Body of pancreas (tissue), 4 donors: ENCODE measurements at places on chromosomes 5 and 9.

DNA sequence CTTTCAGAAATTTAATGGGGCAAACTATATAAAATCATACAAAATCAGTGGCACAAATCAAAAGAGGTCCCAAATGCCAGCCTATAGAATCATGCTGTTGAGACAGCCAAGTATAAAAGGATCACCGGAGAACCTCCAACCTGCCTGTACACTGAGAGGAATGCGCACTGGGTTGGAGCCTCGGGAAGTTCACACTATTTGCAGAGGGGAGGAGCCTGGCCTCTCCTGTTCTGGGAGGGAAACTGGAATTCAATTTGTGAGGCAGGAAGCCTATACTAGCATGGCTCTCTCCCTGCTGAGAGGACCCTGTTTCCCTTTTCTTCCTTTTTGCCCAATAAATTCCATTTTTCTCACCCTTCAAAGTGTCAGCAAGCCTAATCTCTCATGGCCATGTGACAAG is 406.0 kb downstream of the HINT1 start:
- DNase-seq, result no peak

GRCh38 chr9:81622471-81623255 is 66.7 kb downstream of the TLE1 start:
- DNase-seq, result no peak

- DNase-seq, result no peak
Measured at GRCh38 chr5:134007581-134008265, 2.9 kb upstream of the VDAC1 start.

GRCh38 chr9:131630205-131630831 is 85.0 kb downstream of the PRRT1B start:
- peak; percentile 55 for DNase-seq

DNA sequence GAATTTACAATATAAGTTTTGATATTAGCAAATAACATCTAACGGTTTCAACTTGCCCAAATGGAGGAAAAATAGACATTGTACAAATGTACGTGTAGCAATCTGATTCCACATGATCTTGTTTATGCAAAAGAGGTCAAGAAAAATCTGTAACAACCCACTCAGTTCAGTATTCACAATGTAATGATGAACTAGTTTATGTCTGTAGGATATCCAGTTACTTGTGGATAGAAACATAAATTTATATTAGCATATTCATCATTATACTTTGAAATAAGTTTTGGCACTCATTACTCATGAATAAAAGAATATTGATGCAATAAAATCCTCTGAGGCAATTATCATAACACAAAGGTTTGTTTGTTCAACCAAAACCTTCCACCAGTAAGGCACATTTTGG is 28.1 kb downstream of the PLK2 start:
- no peak for DNase-seq

DNA sequence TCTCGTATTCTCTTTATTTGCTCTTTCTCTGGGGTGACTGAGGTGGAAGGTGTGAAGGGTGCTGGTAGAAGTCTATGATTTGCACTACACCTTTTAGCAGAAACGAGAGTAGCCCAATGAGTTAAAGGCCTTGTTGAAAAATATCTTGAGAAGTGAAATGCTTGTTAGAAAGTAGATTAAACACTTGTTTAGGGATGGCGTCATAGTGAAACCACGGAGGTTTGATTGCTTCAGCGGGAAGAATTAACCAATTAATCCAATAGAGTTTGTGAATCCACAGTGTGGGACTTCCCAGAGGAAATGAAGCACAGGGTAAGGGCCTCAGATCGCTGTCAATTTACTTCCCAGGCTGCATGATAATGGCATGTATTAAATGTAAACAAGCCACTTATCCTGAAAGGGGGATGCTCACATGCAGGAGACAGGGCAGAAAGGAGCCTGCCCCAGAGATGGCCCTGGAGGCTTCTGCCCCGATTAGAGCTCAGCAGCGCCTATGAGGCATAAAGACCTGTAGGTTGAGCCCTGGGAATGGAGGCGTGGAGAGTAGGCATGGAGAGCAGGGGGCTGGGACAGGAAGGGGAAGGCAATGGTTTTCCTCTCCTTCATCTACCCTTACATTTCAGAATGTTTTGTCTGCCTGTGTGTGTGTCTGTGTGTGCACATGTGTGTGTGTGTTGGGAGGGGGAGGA is 1.5 kb downstream of the FAM170A start:
- no peak for DNase-seq

GRCh38 chr5:142720641-142721271 is 34.9 kb upstream of the FGF1 start:
- peak; percentile 82 for DNase-seq

DNA sequence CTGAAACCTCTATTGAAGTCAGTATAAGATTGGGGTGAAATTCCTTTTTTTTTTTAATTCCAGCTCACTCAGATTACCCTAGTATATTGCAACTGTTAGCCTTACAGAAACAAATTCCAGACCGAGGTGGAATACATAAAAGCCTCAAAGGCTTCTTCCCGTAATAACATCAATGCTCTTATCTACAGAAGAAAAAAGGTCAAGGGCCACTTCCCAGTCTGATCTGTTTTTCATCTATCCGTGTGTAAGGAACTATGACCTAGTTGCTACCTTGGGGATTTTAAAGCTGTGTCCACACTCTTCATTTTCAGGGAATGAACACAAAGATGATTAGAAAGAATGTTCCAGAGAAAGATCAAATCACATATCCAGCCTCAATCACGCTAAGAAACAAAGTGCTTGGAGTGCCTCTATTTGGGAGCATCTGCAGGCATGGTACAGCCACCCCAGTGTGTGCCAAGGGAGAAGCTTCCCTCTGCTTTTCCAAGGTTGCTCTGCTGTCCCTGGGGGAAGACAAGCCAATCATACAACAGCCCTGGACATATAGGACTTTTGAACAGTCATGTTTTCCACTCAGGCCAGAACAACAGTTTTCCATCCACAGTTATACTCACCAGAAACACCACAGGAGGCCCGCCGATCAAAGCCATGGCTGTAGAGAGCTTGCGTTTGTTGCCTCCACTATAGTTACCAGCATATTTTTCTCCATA is 23.5 kb downstream of the NIPSNAP3B start:
- DNase-seq, result no peak

DNA sequence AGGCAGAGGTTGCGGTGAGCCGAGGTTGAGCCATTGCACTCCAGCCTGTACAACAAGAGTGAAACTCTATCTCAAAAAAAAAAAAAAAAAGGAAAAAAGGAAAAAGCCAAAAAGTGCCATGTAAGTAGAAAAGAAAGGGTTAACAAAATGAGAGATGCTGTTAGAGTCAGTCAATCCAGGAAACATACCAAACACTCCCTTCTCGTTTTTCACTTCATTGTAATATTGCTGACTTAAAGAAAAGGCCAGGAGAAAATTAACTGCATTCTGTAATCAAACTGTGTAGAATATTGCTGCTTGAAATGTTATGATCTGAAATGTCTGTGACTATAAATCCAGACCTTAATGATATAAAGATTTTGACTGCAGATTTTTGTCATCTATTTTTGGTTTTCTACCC is 379.1 kb downstream of the ENC1 start:
- no peak for DNase-seq

GRCh38 chr5:170805666-170806065 is 22.1 kb downstream of the GABRP start:
- no peak for DNase-seq

DNA sequence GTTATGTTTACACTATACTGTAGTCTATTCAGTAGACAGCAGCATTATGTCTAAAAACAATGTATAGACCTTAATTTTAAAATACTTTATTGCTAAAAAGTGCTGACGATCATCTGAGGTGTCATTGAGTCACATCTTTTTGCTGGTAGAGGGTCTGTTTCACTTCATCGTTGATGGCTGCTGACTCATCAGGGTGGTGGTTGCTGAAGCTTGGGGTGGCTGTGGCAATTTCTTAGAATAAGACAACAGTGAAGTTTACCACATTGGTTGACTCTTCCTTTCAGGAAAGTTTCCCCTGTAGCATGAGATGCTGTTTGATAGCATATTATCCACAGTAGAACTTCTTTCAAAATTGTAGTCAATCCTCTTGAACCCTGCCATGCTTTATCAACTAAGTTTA is 150.3 kb downstream of the FBXL7 start:
- no peak for DNase-seq

DNA sequence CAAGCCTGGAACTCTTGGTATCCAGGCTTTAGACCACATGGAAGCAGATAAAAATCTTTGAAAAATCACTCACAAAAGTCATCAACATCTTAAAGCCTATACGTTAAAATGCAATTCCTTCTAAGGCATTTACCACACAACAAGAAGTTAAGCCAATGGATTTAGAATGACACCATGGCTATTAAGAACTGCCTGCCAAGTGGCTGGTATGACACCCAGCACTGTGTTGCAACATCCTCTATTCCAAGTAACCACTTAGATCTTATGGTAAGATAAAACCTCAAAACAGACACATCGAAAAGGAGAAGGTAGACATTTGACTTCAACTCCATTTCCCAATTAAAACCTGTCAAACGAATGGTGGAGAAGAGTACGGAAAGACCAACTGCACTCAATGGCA is 344.2 kb upstream of the SLC30A5 start:
- no peak for DNase-seq

DNA sequence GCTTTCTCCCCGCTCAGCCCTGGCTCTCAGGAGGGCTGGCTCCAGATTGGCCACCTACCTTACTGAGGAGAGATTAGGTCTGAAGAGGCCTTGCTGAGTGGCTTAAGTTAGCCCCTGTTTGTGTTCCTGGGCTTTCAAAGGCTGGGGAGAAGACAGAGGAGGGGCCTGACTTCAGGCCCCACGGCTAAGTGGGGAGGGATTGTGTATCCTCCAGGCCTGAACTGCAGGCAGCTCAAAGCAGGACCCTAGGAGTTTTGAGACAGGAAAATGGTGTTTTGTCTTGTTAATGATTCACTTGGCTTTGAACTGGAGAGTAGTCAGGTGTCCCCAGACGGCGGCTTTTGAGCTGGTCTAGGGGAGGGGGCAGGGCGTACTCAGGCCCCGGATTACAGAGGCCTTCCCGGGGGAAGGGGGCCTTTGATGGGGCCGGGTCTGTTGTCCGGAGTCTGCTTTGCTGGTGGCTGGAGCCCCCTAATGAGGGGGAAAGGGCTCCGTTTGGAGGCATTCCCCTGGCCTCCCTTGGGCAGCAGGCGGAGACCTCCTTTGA is 162.0 kb upstream of the SMIM23 start:
- no peak for DNase-seq

GRCh38 chr5:163439092-163439425 is 1.7 kb downstream of the CCNG1 start:
- no peak for DNase-seq

DNA sequence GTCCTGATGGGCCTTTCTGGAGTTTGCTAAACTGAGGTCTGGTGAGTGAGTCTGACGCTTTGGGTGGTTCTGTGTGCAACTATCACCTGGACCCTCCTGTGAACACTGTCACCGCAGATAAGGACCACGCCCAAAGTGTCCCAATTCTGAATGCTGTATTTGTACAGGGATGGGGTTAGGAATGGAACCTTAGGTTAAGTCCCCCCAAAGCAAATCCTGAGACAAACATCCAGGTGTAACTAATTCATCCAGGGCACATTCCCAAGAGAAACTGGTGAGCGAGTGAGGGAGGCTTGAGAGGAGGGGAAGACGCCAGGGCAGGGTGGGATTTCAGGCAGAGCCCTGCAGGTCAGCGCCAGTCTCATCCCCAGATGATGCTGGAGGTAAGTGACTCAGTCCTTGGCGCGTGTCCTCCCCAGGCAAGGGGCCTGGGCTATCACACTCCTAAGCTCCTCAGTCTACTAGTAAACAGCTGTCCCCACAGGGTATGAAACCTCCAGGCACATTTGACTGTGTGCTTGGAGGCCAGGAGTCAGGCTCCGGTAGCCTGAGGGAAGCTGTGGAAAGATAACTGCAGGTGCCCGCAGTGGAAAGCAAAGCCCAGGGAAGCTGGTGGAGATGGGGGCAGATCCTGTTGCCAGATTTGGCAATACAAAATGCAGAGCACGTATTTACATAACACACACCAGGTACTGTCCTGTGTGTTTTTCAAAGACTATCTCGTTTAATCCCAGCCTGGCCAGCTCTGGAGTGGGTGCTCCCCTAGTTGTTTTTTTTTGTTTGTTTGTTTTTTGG is 66.7 kb downstream of the IL6ST start:
- no peak for DNase-seq

- DNase-seq, result no peak
Measured at GRCh38 chr5:56456002-56456401, 222.9 kb upstream of the ANKRD55 start.

- DNase-seq, result peak; percentile 42
Measured at GRCh38 chr9:129609486-129610212, 11.3 kb downstream of the C9orf50 start.

- DNase-seq, result peak; percentile 50
Measured at GRCh38 chr5:57889558-57889957, 406.9 kb upstream of the ACTBL2 start.

- peak; percentile 57 for DNase-seq
Measured at GRCh38 chr5:36305571-36306326, 4.0 kb upstream of the RANBP3L start.

GRCh38 chr9:83649080-83649479 is 26.1 kb downstream of the IDNK start:
- DNase-seq, result peak; percentile 75

- DNase-seq, result no peak
Measured at GRCh38 chr9:131087354-131087893, 8.9 kb upstream of the AIF1L start.

DNA sequence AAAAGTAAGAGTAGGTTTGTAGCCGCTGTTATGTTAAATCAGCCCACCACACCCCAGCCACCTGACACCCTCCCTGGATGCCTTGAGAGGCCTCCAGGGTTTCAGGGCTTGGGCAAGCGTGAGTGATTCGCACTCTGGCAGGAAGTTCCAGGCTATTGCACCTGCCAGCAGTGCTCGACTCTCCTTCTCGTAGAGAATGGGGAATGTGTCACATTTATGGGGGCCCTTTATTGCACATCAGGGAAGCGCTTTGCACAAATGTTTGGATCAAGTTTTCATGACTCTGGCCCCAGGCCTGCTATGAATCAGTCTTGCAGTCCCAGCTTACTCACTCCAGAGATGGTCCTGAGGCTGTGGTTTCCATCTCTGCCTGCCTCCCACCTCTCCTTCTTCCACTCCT is 66.1 kb upstream of the ADRA1B start:
- no peak for DNase-seq

DNA sequence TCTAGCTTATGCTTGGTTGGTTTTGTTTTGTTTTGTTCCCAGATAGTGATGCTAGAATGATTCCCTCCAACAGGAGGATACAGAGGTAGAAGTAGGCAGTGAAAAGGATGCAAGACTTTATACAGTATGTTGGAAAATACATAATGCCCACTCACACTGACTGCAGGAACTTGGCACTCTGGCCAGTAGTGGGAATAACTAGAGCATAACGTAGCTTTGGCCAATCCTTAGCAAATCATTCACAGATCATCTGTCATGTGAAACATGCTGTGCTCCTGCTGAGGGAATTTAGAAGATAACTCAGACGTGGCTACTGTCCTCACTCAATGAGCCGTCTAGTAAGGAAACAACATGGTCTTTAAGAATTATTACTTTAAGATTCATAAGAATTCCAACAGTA is 13.5 kb downstream of the CFAP90 start:
- no peak for DNase-seq

DNA sequence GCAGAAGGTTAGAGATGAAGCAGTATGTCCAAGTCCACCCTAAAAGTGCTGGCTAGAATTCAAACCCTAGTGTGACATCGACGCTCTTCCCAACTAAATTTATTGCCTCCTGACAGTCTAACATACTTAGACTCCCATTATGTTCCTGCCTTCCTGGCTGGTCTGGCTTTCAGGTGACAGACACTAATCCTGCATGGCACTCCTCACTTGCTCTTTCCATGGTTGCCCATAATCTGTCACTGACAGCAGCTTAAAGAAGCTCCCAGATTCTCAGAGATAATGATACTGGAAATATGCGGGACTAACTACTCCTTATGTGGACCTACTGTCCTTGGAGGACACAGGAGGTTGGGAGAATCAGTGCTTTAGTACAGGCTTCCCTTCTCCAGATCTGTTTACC is 41.7 kb upstream of the HTR1A start:
- no peak for DNase-seq

- no peak for DNase-seq
Measured at GRCh38 chr5:44952376-44952775, 143.6 kb downstream of the MRPS30 start.
